Natural killer cell treated with Interleukin-12 subunit alpha and Interleukin-12 subunit beta and Interleukin-15 and Interleukin-18, amount 100 ng/mL, for 72 hours (primary cell): ENCODE measurements at places on chromosomes 1 and 21. TPM values are rescaled to one million over a fixed set of nuclear protein-coding genes. Genes with fewer than 3 reads are reported as not detected.

- DNase-seq: peak; percentile 53
Observed at GRCh38 chr1:7228252-7228961, 443.2 kb downstream of the CAMTA1 start.

GRCh38 chr1:246198115-246198816, 308.8 kb downstream of the SMYD3 start:
- no peak for DNase-seq

GRCh38 chr1:181114574-181115367, 26.3 kb downstream of the IER5 start:
- DNase-seq: no peak

GRCh38 chr1:197973206-197973605, 56.0 kb downstream of the LHX9 start:
- DNase-seq: no peak

- no peak for DNase-seq
Observed at GRCh38 chr1:11365744-11366387, 92.9 kb downstream of the UBIAD1 start.

- no peak for DNase-seq
Observed at GRCh38 chr1:222555992-222556615, 8.2 kb upstream of the HHIPL2 start.

Gene SPRR1B
- total RNA-seq: not detected
